ENCODE measurements at places on chromosomes 12 and 14.

DNA sequence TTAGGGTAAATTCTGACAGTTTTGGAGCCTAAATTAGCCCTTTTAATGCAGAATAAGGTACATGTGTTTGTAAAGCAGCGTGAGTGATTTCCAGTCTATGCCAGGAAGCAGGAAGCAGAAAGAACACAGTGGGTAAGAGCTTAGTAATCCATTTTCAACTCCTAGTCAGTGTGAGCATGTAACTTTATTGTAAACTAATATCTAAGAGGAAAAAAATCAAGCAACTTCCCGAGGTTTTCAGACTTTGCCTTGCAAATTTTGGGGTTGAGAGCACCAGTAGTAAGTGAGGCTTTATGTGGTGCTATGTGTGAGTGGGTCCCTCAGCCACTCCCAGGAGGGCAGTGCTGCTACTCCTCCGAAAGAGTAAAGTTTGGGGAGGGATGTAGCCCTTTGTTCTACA, 2.9 kb downstream of the CIPC start:
- no peak for DNase-seq

- DNase-seq = no peak
Observed at GRCh38 chr12:107967170-107967569, 161.9 kb upstream of the WSCD2 start.

DNA sequence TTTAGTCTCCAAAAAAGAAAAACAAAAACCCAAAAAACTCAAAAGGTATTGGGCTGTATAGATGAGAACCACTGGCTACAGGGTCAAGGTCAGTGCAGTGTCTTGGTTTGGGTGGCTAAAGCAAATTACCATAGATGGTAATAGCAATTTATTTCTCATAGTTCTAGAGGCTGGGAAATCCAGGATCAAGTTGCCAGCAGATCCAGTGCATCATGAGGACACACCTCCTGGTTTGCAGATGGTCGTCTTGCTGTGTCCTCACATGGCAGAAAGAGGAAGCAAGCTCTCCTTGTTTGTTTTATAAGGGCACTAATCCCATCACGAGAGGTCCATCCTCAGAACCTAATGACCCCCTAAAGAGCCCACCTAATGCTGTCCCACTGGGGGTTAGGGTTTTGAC, 11.2 kb downstream of the COX14 start:
- DNase-seq = no peak

DNA sequence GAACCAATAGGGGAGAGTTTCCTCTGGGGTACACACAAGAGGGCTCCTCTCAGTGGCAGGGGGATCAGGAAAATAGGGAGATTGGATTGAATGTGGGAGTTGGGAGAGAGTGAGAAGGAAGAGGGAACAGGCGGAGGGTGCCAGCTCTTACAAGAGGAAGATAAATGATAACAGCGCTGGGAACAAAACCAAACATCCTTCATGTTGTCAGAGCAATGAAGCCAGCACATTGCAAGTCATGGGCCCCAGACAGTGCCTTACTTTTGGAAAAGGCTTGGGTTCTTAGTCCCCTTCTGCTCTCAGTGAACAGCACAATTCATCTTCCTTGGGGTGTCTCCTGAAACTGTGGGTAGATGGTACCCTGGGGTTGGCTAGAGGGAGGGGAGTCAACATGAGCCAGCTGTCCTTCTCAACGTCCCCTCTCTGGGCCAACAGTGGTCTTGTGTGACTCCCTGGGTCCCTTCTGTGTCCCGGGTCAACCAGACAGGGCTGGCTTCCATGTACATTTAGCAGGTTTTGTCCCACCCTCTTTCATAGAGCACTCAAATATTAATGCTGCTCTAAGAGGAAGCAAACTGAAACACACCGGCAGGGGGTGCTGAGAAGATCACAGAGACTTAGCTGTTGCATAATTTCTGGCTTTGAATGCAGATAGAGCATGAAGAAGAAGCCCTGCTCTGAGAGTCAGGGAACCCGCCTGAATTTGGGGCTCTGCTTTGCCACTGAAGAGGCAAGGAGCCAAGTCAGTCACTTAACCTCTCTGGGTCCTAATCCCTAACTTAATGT, 138.5 kb downstream of the ESRRB start:
- DNase-seq = peak; percentile 30

GRCh38 chr12:53287741-53288216, 7.6 kb upstream of the PFDN5 start:
- peak; percentile 90 for DNase-seq

GRCh38 chr12:65019696-65020234, 101.3 kb downstream of the WIF1 start:
- DNase-seq = no peak

DNA sequence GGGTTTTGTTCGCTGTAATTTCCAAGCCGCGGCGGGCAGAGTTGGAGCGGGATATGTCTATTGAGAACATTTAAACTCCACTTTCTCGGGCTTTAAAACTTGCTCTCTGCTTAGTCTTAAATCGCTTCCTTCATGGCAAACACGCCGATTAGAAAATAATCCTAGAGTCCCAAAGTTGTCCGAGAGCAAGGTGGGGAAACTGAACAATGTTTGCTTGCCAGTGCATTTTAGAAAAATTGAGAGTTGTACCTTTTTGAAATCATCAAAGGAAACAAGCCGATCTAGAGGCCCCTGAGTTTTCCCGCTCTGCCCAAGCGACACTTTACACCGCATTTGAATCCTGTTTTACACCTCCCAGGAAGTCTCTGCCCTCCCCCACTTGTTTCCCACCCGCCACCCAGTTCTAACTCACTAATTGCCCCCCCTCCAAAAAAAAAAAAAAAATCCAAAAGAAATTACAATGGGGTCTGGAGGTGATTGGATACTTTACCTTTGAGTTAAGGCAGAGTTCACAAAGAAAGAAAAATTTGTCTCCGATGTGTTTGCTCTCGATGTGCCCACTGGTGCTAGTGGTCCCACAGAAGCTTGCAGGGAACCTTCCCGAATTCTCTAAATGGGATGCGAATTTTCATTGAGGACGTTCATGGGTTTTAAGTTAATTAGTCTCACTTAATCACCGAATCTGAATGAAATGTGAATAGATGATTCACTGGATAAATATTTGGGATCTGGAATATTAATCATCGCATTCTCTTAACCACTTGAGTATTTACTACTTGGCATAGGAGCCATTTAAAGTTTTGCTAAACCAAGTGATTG, 2.3 kb downstream of the HMGA2 start:
- DNase-seq = no peak

GRCh38 chr12:12887471-12887870, 3.9 kb upstream of the GPRC5A start:
- DNase-seq = no peak

Measured in activated effector memory CD4-positive, alpha-beta T cell treated with anti-CD3 and anti-CD28 coated beads, Interleukin-2, amount 50 U/mL, for 16 hours (primary cell).